ENCODE measurements at places on chromosomes 7 and 10.

DNA sequence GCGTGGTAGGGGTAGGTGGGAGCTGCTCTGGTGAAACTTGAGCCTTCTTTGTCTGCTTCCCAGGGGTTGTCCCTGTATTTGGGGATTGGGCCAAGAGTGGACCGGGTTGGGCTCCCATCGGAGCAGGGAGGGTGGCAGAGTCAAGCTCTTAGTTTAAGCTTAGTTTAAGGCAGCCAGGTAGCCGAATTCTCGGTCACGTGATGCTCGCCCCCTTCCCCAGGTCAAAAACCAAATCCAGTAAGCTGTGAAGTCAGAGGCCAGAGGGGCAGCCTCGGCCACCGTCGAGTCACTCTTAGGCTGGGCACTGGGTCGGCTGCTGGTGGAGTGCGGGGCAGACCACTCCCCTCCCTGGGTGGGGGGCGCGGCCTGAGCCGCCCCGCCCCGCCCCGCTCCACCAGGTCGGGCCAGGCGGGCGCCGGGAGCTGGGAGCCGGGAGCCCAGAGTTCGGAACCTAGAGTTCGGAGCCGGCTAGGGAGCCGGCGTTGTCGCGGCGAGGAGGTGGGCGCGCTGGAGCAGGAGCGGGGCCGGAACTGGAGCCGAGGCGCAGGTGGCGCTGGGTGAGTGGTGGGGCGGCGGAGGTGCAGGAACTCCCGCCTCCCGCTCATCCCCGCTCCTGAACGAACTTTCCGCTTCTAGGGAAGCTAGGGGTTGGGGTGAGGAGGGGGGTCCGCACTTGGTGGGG is 2.8 kb upstream of the LZTS2 start:
- peak; percentile 29 for DNase-seq

DNA sequence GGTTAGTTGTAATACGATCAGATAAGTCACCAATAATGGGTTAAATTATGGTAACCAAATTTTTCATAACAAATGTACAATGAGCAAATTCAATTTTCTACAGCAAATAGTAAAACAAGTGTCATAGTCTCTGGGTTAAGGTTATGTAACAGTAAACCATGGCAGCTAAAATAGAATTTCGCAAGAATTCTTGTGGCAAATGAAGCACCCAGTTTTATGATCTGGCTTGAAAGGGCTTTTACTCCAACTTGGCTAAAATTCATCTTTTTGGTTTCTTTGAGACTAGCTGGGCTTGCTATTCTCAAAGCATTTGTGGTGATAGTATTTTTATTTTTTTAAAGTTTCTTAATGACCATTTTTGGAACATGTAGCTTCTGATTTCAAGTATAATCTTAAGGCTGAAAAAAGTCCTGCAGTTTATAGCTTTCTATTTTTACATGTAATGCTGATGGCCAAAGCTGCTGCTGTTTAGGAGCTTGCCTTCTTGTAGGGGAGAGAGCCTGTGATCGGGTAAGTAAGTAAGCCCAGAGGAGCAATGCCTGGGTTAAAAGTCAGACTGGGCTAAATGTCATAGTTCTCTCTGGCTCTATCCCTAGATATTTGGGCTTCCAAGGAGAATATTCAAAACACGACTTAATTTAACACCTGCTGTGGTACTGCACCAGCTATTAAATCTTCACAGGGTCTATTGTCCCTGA is 55.5 kb upstream of the SYPL1 start:
- no peak for DNase-seq

GRCh38 chr7:69597278-69598076 is 798 bp upstream of the AUTS2 start:
- DNase-seq, result peak; percentile 79

DNA sequence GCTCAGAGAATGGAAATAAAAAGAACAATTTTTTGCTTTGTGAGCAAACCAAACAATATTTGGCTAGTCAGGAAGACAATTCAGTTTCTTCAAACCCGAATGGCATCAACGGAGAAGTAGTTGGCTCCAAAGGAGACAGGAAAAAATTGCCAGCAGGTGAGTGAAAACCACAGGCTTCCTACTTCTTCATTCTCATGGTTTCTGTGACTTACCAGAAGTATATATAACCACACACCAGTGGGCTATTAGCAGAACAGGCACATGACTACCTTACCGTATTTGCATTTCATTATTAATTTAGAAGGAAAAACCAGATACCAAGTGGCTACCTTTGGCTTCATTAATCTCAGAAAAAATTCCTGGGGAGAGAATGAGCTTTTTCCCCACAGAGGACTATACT is 8.8 kb downstream of the TDRD1 start:
- no peak for DNase-seq

GRCh38 chr7:72058579-72058978 is 353.6 kb downstream of the CALN1 start:
- peak; percentile 34 for DNase-seq

DNA sequence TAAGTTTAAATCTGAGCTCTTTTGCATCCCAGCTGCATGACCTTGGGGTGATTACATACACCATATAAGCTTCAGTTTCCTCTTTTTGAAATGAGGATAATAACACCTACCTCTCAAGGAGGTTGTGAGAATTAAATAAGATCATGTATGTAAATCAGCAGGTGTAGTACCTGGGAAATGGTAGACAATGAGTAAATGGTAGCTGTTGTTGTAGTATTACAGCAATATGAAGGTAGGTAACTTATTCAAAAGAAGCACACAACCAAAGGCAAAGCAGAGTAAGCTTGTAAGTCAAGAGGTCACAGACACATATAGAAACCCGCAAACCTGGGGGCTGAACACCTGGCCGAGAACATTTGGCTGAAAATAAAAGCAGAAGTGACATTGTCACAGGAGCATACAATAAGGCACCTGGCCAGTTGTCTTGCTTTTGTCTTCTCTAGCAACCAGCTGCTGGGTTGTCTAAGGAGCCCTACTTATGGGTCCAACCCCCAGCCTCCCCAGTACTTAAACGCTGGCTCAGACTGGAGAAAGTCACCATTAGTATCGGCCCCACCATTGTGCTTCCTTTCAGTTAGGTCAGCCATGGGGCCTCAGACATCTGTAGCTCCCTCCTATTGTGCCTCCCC is 203.6 kb upstream of the MKLN1 start:
- DNase-seq, result no peak

- DNase-seq, result no peak
Measured at GRCh38 chr7:49060743-49061142, 136.4 kb downstream of the CDC14C start.

- no peak for DNase-seq
Measured at GRCh38 chr10:71431239-71432100, 34.8 kb downstream of the CDH23 start.

DNA sequence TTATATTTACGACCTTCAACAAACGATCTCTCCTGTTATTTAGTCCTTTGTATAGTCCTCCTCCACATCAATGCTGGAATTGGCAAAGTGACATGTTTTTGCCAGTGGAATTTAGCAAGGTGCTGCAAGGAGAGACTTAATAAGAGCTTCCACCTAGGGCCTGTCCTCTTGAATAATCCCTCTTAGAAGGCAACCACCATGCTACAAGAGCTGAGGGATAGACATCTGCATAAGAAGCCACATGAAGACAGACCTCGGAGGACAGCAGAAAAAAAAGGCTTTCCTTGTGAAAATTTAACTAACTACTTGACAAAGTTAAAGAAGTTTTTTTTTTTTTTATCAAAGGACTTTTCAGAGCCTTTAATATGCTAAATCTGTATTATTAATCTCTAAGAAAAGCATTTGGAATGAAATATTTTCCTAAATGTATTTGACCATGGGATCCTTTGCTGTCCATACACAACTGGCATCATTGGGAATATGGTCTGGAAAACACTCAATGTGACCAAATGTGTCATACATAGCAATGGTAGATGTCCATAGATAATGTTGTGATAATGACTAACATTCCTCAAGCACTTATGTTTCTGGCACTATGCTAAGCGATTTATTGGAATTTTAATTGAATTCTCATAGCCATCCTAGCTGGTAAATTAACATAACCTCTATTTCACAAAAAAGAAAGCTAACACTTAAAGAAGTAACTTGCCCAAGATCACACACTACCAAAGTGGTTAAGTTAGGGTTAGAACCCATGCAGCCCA is 13.2 kb downstream of the HYCC1 start:
- no peak for DNase-seq

DNA sequence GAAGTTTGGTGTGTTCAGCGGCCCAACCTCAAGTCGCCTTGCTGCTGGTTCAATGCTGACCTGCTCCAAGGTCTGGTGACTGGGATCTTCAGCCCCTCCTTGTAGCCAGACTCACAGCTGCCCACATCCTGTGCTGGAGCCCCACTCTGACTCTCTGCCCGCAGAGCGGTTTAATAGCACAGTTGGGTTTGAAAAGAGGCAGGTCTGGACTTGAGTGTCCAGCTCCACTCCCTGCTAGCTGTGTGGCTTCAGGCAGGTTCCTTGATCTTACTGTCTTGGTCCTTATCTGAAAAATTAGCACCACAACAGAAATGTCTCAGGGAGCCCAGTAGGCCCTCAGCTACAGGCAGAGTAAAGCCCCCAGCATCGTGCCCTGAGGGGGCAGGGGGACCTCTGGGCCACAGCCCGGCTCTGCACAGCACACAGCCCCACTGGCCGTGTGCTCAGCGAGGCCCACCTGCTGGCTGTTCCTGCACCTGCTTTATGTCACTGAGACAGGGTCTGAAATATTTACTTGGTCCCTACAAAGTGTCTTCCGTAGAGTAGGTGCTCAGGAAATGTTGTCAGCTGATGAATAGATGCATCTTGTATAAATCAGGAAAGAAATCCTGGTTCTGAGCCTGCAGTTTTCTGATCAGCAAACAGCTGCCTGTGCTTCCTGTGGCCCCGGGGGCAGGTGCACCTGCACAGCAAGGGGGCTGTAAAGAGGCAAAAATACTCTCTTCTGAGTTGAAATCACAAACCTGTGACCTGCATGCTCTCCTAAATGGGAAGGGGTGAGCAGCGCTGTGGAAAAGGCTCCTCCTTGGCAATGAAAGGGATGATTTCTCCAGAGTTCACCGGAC is 155.5 kb downstream of the SVIL start:
- no peak for DNase-seq

DNA sequence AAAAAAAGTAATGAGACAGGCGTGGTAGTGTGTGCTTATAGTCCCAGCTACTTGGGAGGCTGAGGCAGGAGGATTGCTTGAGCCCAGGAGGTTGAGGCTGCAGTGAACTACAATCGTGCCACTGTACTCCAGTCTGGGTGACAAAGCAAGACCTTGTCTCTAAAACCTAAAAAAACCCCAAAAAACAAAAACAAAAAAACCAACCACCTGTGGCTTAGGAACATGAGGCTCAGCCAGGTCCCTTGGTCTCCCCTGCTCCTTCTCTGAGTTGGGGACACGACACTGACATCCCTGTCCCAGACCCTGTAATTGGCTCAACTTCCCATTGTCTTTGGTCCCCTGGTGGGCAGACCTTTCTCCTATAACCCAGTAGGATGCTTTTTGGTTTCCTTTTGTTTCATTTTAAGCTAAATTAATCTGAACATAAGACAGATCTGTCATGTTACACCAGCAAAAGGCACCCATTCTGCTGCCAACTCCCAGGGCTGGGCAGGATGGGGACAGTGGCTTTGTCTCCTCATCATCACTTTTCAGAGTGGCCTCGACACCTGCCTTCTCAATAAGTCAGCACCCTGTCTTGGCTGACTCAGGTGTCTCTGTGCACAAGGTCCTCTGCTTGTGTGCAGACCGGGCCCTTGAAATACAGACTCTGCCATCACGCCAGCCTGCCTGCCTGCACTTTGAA is 74.4 kb downstream of the MYL10 start:
- no peak for DNase-seq

DNA sequence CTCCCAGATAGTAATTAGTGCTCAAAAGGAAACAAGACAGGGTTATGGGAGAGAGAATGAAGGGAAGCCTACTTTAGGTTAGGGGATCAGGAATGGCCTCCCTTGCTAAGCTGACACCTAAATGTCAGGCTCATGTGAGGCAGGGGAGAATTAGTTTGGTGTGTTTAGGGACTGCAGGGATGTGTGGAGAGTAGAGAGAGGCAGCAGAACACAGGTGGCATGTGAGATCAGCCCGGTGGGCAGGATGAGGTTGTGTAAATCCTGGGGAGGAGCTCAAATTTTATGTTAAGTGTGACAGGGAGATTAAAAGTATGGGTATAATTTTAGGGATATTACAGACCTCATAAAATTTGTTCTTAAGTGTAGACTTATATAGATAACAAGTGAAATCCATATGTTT is 56.2 kb upstream of the ZNF438 start:
- DNase-seq, result no peak

DNA sequence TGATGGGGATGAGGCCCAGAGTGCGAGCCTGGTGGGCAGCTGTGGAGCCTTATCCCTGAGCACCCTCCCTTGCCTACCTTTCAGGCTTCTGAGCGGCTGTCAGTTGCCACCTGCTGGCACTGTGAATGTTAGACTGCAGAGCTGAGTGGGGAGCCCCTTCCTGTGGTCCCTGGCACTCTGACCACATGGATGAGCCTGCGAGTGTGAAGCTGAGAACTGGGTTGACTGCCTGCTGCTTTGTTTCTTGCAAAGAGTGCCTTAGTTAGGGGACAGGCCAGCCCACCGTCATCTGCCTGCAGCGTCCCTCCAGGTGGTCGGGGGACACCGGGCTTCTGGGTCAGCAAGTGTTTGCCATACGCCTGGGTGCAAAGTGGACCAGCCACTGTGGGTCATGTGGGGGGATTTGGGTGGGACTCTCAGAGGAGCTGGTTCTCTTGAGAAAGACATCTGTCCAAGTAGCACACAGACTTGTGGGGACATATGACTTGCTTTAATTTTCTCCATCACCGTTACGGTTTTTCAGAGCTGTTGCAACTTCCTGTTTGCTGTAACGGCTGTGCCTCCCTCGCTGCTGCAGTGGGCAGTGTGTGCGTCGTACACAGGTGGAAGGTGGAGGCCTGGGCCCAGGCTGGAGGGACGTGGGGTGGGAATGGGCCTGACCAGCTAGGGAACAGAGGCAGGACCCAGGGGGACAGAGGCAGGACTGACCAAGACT is 13.7 kb downstream of the INPP5A start:
- DNase-seq, result no peak

DNA sequence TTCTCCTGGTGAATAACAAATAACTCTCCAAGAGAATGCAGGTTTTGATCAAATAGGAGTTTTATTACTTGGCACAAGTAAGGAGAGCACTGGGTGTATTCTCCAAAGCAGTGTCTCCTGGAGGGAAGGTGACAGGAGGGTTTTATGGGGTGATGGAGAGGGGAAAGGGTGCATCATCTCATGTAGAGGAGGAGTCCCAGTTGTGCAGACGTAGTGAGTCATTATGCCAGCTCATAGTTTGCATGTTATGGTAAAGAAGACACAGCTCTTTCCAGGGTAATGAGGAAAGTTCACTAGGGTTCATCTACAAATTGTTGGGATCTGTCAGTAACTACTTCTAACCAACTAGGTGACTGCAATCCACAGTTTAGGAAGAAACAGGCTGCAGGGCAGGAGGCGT is 347.9 kb upstream of the MEOX2 start:
- no peak for DNase-seq

GRCh38 chr7:124722292-124722691 is 43.3 kb downstream of the GPR37 start:
- DNase-seq, result no peak

DNA sequence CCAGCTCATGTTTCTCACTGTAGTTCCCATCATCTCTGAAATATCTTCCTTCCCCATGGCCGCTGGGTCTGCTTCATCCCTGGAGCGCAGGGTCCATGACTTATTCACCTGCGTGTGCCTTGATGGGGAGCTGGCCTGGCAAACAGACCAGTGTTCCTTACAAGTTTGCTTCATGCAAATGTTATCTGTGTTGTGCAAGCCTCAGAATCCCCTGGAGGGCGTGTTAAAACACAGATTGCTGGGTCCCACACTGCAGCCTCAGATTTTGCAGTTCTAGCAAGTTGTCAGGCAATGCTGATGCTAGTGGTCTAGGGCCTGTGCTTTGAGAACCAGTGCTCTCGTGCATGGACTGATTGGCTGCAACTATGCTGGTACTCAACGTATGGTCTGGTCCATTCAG is 7.2 kb upstream of the DMBT1 start:
- DNase-seq, result no peak

Measured in muscle of leg (tissue), 16 donors.